Mesenchymal stem cell (in vitro differentiated cells and primary cell): ENCODE measurements at places on chromosomes 5 and 9.

- no peak for DNase-seq
Observed at GRCh38 chr5:17398866-17399835, 98.9 kb upstream of the TAF11L2 start.

DNA sequence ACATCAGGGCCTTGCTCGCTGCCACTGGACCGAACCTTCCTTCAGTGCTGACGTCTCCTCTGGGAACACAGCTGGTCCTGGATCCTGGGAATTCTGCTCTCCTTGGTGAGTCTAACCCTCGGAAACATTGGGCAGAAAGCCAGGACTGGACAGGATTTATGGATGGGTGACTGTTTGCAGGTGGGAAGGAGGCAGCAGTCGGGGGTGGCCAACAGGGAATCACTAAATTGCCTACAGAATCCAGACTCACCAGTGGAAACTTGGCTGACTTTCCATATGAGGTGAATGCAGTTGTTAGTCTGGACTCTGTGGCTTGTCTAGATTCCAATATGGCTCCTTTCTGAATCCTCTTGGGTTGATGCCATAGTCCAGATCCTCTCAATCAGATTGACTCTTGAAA is 203.1 kb downstream of the SAXO1 start:
- no peak for DNase-seq

DNA sequence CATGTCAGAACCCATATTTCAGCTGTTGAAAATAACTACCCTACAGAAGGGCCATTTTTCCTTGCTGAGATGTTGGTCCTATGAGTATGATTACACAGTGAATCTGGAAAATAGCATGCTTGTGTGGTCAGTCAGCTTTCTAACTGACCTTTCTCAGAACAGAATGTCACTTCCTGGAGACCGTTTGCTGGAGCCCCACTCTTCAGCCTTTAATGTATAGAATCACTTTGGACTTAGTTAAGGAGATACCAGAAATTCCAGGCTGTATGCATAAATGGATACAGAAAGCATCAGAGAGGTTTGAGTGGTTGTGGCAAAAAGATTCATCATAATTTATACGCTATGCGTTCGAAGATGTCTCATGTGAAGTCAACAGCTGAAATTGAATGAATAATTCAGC is 488.1 kb downstream of the EBF1 start:
- no peak for DNase-seq

DNA sequence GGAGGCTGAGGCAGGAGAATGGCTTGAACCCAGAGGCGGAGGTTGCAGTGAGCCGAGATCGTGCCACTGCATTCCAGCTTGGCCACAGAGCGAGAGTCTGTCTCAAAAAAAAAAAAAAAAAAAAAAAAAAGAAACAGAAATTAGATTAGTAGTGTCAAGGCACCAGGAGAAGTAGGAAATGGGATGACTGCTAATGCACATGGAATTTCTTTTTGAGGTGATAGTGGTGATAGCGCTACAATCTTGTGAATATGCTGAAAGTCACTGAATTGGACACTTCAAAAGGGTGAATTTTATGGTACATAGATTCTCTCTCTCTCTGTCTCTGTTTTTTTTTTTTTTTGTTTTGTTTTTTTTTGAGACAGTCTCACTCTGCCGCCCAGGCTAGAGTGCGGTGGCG is 42.1 kb upstream of the SUB1 start:
- DNase-seq = no peak

DNA sequence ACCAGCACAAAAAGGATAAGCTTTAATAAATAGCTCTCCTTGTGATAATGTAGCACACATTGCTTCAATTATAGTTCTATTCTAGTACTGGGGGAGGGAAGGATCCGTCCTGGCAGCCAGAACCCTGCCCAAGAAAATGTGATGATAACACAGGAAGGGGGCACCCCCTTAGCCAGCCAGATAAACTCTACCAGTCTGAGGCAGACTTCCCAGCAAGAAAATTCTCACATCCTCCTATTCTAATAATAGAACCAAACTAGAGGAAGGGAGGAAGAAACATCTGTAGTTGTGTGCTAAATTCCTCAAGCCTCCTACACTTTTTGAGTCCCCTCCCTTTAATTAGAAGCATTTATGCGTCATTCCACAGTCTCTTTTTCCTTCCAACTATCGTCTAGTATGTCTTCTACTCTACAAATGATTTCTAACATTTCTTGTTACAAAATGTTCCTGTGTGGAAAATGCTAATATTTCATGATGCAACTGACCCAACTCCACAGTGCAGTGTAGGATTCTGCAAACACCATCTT is 261.0 kb downstream of the SEMA5A start:
- DNase-seq = peak; percentile 24

DNA sequence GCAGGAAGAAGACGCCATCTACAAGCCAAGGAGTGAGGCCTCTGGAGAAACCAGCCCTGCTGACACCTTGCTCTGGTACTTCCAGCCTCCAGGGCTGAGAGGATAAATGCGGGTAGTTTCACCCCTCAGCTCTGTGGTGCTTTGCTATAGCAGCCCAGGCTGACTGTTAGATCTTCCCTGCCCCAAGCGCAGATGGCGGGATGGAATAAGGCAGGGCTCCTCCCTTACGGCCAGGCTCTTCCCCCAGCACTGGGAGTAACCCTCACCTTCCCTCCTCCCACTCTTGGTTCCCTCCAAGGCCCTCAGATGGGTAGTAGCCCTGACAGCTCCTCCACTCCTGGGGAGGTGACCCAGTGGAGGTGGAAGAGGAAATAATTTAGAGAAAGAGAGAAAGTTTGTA is 285.1 kb downstream of the GADD45G start:
- no peak for DNase-seq

DNA sequence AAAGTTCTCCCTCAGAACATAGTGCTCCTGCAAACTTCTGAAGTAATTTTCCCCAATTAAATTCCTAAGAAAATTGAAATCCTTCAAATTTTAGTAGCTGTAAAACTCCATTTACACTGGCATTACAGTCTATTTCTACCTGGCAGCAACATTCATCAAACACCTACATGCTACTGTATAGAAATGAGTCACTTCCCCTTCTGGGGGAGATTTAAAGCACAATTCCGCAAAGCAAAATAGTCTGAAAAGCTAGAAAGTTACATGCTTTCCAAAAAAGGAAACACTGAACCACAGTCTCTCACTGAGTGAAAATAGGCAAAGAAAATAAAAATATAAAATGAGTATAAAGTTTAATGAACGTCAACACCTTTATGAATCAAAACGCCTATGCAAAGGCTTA is 43.3 kb downstream of the MCTP1 start:
- DNase-seq = no peak

DNA sequence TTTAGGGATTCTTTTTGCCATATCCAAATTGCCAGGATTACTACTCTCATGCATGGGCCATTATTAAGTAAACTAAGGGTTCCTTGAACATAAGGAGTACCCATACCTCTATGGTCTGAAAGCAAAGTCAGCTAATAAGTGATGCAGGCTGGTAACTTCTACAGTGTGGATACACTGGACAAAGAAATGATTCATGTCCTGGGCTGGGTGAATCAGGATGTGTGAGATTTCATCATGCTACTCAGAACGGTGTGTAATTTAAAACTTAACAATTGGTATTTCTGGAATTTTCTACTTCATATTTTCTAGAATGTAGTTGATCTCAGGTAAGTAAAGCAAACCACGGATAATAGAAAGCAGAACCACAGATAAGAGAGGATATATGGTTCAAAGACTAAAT is 428.8 kb downstream of the CHSY3 start:
- peak; percentile 46 for DNase-seq

GRCh38 chr9:34027845-34028574 is 20.7 kb downstream of the UBAP2 start:
- no peak for DNase-seq

DNA sequence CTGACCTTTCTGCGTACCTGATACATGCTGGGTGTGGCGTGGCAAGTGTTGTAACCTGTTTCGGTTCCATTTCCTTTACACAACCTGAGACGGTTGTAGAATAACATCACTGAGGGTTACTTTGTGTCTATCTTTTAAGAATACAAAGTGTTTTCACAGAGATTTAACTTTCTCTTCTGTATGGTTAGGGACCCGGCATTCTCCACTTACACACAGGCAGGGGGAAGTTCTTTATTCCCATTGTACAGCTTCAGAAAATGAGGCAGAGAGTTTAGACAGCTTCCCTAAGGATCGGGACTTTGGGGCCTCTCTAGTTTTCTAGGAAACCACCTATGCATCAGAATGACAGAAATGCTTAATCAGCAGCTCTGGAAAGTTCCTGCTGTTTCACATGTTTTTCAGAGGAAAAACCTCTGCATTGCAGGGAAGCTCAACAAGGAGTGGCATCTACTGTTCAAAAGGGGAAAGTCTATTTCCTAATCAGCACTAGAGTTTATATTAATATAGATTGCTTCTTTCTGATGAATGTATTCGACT is 41.3 kb downstream of the CAST start:
- peak; percentile 63 for DNase-seq

DNA sequence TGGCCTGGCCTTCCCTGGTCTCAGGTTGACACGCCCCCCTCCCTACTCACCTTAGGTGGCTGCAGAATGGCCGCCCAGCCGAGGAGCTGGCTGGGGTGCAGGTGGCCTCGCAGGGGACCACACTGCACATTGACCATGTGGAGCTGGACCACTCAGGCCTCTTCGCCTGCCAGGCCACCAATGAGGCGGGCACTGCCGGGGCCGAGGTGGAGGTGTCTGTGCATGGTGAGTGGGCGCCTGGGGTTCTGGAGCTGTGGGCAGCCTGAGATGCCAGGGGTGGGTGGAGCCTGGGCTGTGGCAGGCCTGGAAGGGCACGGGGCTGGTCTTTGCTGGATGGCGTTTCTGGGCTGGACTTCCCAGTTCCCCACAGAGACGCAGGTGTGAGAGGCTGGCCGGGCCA is 88.7 kb upstream of the ASS1 start:
- no peak for DNase-seq

DNA sequence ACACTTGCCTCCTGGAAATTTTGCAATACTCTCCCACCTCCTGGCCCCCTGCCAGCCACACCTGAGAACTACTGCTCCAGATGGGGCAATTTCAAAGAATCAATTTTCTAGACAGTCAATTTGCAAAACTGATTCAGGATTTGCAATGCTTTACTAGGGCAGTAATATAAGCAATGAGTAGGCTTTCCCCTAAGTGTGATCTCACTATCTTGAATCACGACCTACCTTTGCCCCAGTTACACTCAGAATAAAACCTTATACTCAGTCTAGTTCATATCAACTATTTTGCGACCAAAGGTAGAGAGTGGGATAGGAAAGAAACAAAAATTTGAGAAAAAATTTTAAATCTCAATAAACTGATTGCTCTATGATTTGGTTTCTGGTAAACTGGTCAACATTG is 54.4 kb downstream of the DROSHA start:
- no peak for DNase-seq

DNA sequence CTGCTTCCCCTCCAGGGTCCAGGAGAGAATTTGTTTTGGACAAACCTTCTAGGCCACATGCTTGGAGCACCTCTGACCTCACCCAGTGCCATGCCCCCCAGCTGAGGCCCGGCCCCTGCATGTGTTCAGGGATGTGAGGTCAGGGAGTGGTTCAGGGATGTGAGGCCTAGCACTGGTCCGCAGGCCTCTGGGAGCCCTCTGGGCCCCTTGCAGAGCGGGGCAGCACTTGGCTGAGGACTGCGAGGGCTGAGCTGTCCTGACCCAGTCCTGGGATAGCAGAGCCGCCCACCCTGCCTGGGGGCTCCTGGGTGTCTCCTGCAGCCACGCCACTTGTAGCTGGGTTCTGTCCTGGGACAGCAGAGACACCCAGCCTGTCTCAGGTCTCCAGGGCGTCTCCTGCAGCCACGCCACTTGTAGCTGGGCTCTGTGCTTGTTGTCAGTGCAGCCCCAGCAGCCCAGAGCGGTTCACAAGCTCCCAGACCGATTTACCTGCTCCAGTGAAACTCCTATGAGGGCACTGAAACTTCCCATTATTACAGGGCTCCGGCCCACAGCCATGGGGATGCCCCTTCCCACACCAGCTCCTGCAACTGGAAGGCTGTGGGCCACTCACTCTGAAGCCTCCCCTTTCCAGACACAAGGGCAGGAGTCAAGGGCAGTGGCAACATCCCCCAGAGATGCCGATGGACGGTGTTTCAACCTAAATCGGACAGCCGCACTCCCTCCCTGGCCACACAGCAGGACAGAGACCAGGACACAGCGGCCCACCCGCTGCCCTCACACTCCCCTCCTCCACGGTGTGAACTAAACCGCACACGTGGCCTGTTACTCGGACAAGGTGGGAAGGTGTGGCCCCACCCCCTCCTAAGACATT is 5.4 kb upstream of the CEP72 start:
- no peak for DNase-seq

- no peak for DNase-seq
Observed at GRCh38 chr5:66896171-66896570, 300.0 kb downstream of the MAST4 start.

DNA sequence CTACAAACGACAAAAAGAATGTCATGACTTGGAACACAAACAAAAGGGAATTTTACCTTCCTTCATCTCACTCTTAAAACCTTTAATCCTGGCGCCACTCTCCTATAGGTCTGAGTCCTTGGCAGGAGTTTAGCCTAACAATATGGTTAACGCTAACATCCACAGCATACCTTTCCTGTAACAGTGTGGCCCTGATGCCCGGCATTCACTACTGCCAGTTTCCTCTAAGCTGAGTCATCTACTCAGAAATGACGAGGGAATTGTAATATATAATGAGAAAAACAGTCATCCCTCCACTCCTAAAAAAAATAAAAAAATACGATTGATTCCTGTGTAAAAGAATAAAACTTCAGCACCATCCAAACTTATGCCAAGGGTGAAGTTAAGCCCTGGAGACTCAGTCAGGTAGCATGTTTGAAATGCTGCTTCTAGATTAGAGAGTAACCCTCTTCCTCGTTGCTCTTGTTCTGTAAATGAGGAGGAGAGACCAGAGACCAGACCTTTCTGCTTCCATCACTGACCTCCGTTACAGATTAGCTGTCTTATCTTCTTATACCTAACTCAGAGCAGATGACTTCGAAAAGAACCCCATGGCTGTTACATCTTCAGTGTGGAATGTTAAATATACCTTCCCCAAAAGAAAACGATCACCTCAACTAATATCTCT is 37.4 kb downstream of the CCDC125 start:
- DNase-seq = peak; percentile 36

GRCh38 chr5:173689737-173690360 is 73.4 kb upstream of the BOD1 start:
- DNase-seq = no peak

- DNase-seq = no peak
Observed at GRCh38 chr5:55146080-55146479, 13.9 kb upstream of the GPX8 start.

DNA sequence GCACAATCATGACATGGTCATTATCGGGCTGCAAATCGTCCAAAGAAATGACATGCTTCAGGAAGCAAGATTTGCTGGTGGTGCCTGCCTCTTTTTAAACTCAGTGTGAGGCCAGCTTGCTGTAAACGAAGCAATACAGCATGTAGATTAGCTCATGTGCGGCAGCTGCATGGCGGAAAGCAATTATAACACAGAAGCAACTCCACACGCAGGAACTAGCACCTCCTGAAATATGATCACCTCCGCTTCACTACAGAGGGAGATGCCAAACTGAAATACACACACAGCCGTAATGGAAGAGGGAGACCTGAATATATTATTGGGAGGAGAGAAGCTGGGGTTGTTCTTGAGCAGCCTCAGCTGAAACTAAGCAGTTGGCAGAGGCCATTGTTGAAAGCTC is 312.5 kb downstream of the PSAT1 start:
- no peak for DNase-seq

- DNase-seq = peak; percentile 30
Observed at GRCh38 chr5:5473226-5473625, 50.7 kb downstream of the ICE1 start.

- DNase-seq = no peak
Observed at GRCh38 chr5:76638479-76638878, 15.3 kb upstream of the F2RL2 start.

GRCh38 chr5:65481635-65482295 is at the start of gene ADAMTS6:
TSS of gene ADAMTS6 (minus strand) at chr5:65481920. CDS start at chr5:65473673, 8,247 bp downstream.
- DNase-seq = peak; percentile 93
